ENCODE measurements at places on chromosomes 5 and 9.

- DNase-seq, result no peak
These were observed 17.6 kb downstream of the PUM3 start for GRCh38 chr9:2826291-2826690.

- DNase-seq, result no peak
These were observed 163.1 kb downstream of the LRRC70 start for GRCh38 chr5:62741761-62742160.

DNA sequence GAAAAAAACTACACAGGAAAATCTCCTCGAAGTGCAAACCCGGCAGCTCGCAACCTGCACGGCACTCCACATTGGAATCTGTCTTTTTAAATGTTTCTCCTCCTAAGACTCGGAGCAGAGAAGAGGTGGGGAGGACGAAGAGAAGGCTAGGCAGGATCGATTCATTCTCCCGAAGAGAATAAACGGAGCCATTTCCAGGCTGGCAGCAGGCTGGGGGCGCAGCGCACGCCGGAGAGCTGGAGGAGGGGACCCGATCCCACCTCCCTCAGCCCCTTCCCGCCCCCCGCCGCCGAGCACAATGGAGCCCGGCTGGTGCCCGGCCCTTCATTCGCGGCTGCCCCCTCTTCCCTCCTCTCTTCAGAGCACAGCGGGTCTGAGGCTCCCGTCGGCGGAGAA lies 628 bp downstream of the HOMER1 start:
- DNase-seq, result no peak

GRCh38 chr9:110142868-110143481 lies 65.0 kb downstream of the C9orf152 start:
- no peak for DNase-seq

DNA sequence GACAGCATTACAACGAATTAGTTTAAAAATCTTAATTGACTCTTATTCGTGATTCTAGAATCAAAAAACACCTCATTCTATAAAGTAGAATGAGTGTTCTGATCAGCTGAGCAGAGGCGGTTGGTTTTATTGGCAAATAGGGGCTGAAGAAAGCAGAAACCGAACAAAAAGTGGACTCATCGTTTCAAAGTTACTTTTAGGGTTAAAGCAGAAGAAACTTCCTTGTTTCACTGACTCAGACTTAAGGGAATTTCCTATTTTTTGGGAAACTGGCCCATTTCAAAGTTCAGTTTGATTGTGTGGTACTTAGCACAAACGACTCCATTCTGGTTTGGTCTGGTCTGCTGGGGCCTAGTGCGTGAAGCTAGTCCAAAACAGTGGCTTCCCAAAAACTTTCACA lies 862 bp upstream of the NDUFB6 start:
- DNase-seq, result no peak

- no peak for DNase-seq
These were observed 103.9 kb upstream of the MEGF10 start for GRCh38 chr5:127186657-127187056.

DNA sequence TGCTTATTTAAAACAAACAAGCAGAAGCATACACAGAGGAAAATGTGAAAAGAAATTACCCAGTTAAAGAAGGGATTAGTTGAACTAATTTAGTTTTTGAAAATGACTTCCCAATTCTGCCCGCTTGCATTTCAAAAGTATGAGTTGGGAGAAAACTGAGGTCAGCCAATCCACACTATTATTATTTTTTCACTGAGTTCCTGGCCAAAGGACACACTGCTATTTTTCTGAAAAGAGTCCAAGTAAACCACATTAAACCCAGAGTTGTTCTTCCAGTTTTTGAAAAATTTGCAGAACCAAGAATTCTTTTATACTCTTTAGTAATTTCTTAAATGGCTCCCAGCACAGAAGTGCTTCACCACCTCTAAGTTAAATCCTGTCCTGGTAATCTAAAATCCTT lies 7.5 kb downstream of the SMU1 start:
- no peak for DNase-seq

Measured in spleen (tissue), 13 donors.